ENCODE measurements at places on chromosomes 3 and 15. TPM values are rescaled to one million over a fixed set of nuclear protein-coding genes. Genes with fewer than 3 reads are reported as not detected.

SENP2 gene
- 21.7 TPM for total RNA-seq

KNL1 gene
- total RNA-seq = 16.5 TPM

ISL2 gene
- total RNA-seq = under 0.01 TPM

PCSK6 gene
- total RNA-seq = 0.49 TPM

CLDN18 gene
- total RNA-seq = not detected

GMNC gene
- under 0.01 TPM for total RNA-seq

PLCB2 gene
- 0.16 TPM for total RNA-seq

TMEM202 gene
- total RNA-seq = not detected

FOXB1 gene
- not detected for total RNA-seq

RASL12 gene
- not detected for total RNA-seq

SCN11A gene
- total RNA-seq = 0.06 TPM

DAZL gene
- not detected for total RNA-seq

GOLGA8J gene
- 0.13 TPM for total RNA-seq

DNAH1 gene
- 1.5 TPM for total RNA-seq

VPS8 gene
- total RNA-seq = 39.0 TPM

TRIM59 gene
- 20.1 TPM for total RNA-seq

GRIP2 gene
- total RNA-seq = not detected

PRR20G gene
- total RNA-seq = not detected

Measured in bladder microvascular endothelial cell (primary cell).